NCI-H2171 treated with DMSO at 0.1 percent for 48 hours (cell line): ENCODE measurements at places on chromosomes 5 and 9.

- DNase-seq: no peak
These were observed 1099.7 kb downstream of the DTWD2 start for GRCh38 chr5:117888688-117889087.

- no peak for DNase-seq
These were observed 41.5 kb downstream of the MEGF10 start for GRCh38 chr5:127331890-127332649.

- DNase-seq: no peak
These were observed 2.9 kb upstream of the ERMP1 start for GRCh38 chr9:5835808-5836207.

DNA sequence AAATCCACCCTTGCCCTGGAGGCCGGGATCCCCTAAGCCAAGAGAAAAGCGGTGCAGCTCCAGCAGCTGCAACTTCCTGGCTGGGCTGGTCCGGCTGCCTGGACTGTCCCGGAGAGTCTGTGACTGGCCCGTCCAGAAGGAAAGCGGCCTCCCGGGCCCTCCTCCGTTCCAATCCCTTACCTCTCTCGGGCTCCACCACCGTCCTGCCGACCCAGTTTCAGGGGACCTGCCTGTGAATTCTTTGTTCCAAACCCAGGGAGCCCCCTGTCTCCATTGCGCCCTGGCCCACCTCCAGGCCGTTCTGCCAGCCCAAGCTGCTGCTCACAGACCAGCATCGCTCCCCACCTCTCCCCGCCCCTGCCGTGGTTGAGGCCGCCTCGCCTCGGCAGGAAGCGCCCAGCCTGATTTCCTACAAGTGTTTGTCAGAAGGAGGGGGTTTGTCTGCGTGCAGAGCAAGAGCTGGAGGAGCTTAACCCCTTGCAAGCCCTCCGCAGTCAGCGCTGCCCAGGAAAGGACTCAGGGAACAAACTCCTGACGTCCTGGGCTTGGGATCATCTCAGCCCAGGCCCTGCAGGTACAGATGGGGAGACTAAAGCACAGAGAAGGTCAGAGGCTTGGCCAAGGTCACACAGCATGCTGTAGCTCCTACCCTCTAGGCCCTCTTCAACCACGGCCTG, at the start of gene AKNA:
Gene AKNA (minus strand): TSS at position 303 of the 677 bp plus-strand sequence. CDS start 6,649 bp downstream, outside the sequence.
- no peak for DNase-seq

DNA sequence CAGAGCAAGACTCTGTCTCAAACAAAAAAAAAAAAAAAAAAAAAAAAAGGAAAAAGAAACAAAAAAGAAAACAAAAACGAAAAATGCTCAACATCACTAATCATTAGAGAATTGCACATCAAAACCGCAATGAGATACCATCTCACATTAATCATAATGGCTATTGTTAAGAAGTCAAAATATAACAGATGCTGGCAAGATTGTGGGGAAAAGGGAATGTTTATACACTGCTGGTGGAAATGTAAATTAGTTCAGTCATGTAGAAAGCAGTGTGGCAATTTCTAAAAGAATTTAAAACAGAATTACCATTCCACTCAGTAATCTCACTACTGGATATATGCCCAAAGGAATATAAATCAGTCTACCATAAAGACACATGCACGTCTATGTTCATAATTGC, 50.4 kb upstream of the PRR16 start:
- DNase-seq: no peak

- no peak for DNase-seq
These were observed 3.3 kb downstream of the ANKRD33B start for GRCh38 chr5:10567121-10567591.

- DNase-seq: no peak
These were observed 23.1 kb upstream of the MED10 start for GRCh38 chr5:6401410-6401809.

DNA sequence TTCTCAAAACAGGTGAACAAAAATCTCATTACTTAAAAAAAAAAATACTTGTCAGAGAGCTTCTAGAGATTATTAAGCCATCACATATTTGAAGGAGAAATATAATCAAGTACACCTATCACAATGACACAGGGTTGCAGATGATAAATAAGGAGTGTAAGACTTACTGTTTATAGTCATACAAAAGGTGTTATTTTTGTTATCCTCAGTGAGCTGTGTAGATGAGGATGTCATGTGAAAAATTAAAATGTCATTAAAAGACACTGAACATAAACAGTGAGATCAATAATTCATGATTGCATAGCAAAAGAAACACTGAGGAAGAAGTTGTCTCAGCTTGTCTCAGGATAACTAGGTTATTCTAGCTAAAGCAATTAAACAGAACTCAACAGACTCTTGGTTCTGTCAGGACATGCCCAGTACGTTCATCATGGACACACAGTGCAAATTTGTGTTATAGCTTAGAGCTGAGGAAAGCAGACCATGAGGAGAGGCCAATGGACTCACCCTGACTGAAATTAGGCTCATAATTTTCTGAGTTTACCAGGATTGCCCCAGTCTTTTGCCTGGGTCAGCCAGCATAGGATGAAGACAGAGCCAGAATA, 1162.6 kb upstream of the C9orf72 start:
- peak; percentile 37 for DNase-seq

GRCh38 chr5:115320515-115320914, 24.1 kb upstream of the CCDC112 start:
- no peak for DNase-seq

- DNase-seq: no peak
These were observed 431.2 kb downstream of the CSNK1G3 start for GRCh38 chr5:123943151-123943550.
